H1 (cell line): ENCODE measurements at places on chromosomes 1 and 21. TPM values are rescaled to one million over a fixed set of nuclear protein-coding genes. Genes with fewer than 3 reads are reported as not detected.

The CAPN9 gene
- 0.46 and 0.76 TPM in 2 replicates for polyA plus RNA-seq

The IL20 gene
- polyA plus RNA-seq = not detected in 2 replicates

The KRTAP19-6 gene
- polyA plus RNA-seq = not detected in 2 replicates

The TNFSF4 gene
- polyA plus RNA-seq = 0.31 and 0.54 TPM in 2 replicates

The DNAJC11 gene
- 43.9 and 64.3 TPM in 2 replicates for polyA plus RNA-seq

The AJAP1 gene
- polyA plus RNA-seq = 1.9 and 2.2 TPM in 2 replicates

The SPRR2E gene
- polyA plus RNA-seq = not detected in 2 replicates

DNA sequence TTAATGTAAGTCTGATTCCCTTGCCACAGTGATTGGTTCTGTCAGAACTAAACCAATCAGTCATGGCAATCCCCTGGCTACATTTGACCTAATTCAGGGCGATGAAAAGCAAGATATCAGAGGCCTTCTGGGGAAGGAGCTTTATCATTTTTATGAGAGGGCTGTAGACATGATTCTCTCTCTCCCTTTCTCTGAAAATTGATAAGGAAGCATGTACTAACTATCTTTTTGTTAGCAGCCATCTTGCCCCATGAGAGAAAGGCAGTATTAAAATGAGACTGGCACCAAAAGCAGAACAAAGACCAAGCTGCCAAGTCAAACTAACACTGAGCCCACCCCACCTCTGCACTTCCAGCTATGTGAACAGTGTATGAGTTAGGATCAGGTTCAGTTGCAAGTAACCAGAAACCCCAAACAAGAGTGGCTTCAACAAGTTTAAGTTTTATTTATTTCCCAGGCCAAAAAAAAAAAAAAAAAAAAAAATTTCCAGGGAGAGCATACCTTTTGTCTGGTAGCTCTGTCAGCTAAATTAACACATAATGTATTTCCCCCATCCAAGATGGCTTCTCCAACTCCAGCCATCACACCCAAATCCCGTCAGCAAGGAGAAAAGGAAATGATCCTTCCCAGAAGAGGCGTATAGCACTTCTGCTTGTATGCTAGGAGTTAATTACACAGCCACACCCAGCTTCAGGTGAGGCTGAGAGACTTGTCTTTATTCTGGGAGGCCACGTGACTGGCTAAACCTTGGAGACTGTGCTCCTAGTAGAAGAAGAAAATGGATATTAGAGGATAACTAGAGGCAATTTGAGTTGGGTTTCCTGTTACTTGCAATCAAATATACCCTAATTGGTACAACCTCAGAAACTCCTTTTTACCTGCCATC, 105.8 kb upstream of the RALGPS2 start:
- no peak overlapping the region for H3K4me3 ChIP-seq
- H3K4me1 ChIP-seq = no peaks in the 10 kb centered on the region
- DNase-seq = no peak
- H3K27ac ChIP-seq = no peak overlapping the region
- H3K27me3 ChIP-seq = no peaks in the 10 kb centered on the region
- H3K36me3 ChIP-seq = no peaks in the 10 kb centered on the region

DNA sequence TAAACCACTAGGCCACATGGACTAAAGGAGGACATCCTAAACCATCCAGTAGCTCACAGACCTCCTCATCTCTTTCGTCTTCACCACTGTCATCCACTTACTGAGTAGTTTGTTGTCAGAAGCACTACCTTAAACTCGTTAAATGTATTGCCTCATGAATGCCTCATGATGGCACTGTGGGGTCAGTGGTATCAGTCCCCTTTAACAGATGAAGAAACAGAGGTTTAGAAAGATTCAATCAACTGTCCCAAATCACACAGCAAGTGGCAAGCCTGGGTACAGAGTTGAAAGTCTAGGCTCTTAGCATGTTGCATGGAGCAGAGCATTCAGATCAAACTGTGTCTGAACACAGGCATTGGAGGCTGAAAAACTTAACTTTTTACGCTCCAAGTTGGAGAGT, 183.6 kb upstream of the KIAA0040 start:
- H3K27me3 ChIP-seq = no peaks in the 10 kb centered on the region; the same call in 1 of the 2 replicates
- no peak overlapping the region for H3K4me3 ChIP-seq
- H3K27ac ChIP-seq = no peak overlapping the region
- DNase-seq = no peak
- H3K4me1 ChIP-seq = no peaks in the 10 kb centered on the region

GRCh38 chr1:193322211-193322610, 135.8 kb upstream of the B3GALT2 start:
- H3K4me3 ChIP-seq = no peak overlapping the region
- no peak overlapping the region for H3K27ac ChIP-seq
- no peaks in the 10 kb centered on the region for H3K27me3 ChIP-seq
- H3K4me1 ChIP-seq = no peaks in the 10 kb centered on the region
- H3K36me3 ChIP-seq = no peaks in the 10 kb centered on the region

DNA sequence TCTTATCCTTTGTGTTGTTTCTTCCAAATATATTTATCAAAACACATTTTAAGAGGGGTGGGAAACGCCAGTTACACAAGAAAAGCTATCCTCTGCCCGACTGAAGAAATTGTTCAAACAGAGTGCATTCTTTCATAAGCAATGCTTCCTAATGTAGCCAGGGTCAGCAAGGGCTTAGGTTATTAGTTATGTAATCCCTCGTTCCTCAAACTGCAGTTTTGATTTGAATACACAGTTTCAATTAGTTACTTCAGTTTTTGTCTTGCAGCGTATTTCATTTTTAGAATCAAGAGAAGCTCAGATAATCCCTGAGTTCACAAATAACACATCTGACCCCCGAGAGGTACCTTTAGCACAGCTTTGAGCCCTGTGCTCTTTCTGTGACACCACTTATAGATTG, 141.7 kb upstream of the NRIP1 start:
- no peak overlapping the region for H3K27ac ChIP-seq
- no peak overlapping the region for H3K4me3 ChIP-seq
- H3K36me3 ChIP-seq = no peaks in the 10 kb centered on the region; the same call in 1 of the 2 replicates

- no peaks in the 10 kb centered on the region for H3K27me3 ChIP-seq
- peaks cover 3% of the 10 kb centered on the region for H3K4me1 ChIP-seq
- DNase-seq = no peak
- H3K36me3 ChIP-seq = 0 out of 2 replicates have a peak, but pooled peaks cover 2% of the 10 kb centered on the region
- H3K27ac ChIP-seq = peak overlapping the region; percentile 95
Observed at GRCh38 chr1:22053017-22053860, 730 bp downstream of the CDC42 start.

GRCh38 chr1:170168265-170168664, 22.5 kb downstream of the NTMT2 start:
- no peaks in the 10 kb centered on the region for H3K36me3 ChIP-seq
- no peaks in the 10 kb centered on the region for H3K27me3 ChIP-seq
- H3K27ac ChIP-seq = no peak overlapping the region
- no peak for DNase-seq

- H3K4me1 ChIP-seq = no peaks in the 10 kb centered on the region
- H3K27ac ChIP-seq = no peak overlapping the region
- H3K36me3 ChIP-seq = peaks cover 30% of the 10 kb centered on the region
- no peaks in the 10 kb centered on the region for H3K27me3 ChIP-seq
- H3K4me3 ChIP-seq = no peak overlapping the region
Observed at GRCh38 chr1:28494737-28495136, 11.1 kb upstream of the RCC1 start.

DNA sequence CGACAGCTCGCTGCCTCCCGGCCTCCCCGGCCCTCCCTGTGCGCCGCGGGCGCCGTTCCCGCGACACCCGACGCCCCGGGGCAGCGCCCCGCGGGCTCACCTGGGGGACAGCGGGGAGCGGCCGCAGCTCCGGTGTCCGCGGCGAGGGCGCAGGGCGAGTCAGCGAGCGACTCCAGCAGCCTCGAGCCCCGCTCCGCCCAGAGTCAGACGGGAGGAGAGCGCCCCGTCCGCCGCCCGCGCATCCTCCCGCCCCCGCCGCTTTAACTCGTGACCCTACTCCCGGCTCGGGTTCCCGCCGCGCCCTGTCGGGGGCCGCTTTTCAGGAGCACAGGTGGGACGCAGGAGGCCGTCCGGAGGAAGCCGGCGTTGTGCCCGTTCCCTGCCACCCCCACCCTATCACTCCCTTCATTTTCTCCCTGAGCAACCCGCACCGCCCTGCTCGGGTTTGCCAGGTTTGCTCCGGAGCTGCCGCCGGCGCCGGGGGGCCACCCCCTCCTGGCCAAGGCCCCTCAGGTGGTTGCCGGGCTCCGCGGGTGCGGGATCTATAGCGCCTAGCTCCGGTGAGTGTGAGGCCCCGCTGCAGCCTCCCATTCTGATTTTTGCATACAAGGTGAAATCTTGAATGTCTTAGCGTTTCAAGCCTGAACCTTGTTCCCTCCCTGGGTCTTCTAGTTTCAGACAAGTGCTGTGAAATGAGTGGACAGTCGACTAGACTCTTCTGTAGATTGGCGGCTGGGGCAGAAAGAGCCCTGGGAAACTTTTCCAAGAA, at the start of gene MCOLN3:
Gene MCOLN3, minus strand, starts transcription at position 205 of the 769 bp plus-strand sequence. CDS start 3,140 bp downstream, outside the sequence.
- no peak within 1 kb of the TSS for H3K27ac ChIP-seq
- no peak for DNase-seq
- H3K36me3 ChIP-seq = no peaks in the 10 kb centered on the region
- H3K4me1 ChIP-seq = peaks cover 14% of the 10 kb centered on the region
- peaks cover 19% of the 10 kb centered on the region for H3K27me3 ChIP-seq

DNA sequence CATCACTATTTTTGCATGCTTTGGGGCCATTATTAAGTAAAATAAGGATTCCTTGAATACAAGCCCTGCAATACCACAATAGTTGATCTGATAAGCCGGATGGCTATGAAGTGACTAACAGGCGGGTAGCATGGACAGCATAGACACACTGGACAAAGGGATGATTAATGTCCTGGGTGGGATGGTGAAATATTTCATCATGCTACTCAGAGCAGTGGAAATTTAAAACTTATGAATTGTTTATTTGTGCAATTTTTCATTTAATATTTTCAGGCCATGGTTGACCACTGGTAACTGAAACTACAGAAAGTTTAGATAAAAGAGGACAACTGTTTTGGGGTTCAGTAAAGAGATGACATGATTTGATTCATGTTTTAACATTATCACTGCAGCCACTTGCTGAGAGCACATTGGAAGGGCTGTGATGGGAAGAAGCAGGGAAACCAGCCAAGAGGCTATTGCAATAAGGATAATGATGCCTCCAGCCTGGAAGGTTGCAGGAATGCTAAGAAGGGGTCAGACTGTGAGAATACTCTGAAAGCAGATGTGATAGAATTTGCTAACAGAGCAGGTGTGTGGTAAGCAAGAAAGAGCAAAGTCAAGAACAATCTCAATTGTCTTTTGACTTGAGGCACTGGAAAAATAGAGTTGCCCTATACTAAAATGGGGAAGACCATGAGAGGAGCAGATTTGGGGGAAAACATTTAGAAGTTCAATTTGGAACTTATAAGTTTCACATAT, 62.5 kb upstream of the TNFSF4 start:
- no peak for DNase-seq
- no peak overlapping the region for H3K4me3 ChIP-seq
- no peaks in the 10 kb centered on the region for H3K27me3 ChIP-seq
- H3K36me3 ChIP-seq = no peaks in the 10 kb centered on the region

- H3K27ac ChIP-seq = no peak overlapping the region
- no peaks in the 10 kb centered on the region for H3K4me1 ChIP-seq
- H3K36me3 ChIP-seq = no peaks in the 10 kb centered on the region
- DNase-seq = no peak
- H3K27me3 ChIP-seq = no peaks in the 10 kb centered on the region
Observed at GRCh38 chr1:244998717-244999346, 134.5 kb upstream of the HNRNPU start.

GRCh38 chr1:220203816-220204215, 68.4 kb downstream of the RAB3GAP2 start:
- no peak overlapping the region for H3K4me3 ChIP-seq
- no peaks in the 10 kb centered on the region for H3K4me1 ChIP-seq
- DNase-seq = no peak
- H3K36me3 ChIP-seq = peaks cover 20% of the 10 kb centered on the region
- no peak overlapping the region for H3K27ac ChIP-seq
- H3K27me3 ChIP-seq = no peaks in the 10 kb centered on the region

DNA sequence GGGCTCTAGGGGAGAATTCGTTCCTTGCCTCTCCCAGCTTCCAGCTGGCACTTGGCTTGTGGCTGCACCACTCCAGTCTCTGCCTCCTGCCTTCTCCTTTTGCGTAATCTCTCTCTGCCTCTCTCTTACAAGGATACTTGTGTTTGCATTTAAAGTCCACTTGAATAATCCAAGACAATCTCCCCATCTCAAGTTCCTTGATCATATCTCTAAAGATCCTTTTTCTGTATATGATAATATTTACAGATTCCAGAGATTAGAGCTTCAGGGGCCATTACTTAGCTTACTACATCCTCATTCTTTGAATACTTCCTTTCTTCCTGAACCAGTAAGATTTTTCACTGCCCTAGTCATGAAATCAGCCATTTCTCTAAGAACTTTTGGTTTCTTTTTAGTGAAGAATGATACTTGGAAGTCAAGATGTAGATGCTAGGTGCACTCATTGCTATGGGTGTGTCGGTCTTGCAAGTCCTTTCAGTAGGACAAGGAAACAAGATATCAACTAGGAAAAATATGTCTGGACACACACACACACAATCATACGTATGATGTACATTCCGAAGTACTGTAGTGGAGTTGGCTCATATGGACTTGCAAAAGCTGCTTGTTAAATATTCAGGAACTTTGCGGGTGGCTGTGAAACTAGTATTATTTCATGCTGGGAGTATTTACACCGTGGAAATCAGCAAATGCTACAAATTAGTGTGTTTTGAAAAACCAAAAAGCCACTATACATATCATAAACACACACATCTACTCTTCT, 20.8 kb upstream of the RLF start:
- H3K27me3 ChIP-seq = no peaks in the 10 kb centered on the region; the same call in 1 of the 2 replicates
- H3K36me3 ChIP-seq = no peaks in the 10 kb centered on the region
- H3K4me1 ChIP-seq = no peaks in the 10 kb centered on the region

- DNase-seq = no peak
- H3K36me3 ChIP-seq = no peaks in the 10 kb centered on the region
- no peaks in the 10 kb centered on the region for H3K4me1 ChIP-seq
- H3K27me3 ChIP-seq = no peaks in the 10 kb centered on the region
- no peak overlapping the region for H3K27ac ChIP-seq
Observed at GRCh38 chr1:60156371-60156770, 82.8 kb upstream of the C1orf87 start.

DNA sequence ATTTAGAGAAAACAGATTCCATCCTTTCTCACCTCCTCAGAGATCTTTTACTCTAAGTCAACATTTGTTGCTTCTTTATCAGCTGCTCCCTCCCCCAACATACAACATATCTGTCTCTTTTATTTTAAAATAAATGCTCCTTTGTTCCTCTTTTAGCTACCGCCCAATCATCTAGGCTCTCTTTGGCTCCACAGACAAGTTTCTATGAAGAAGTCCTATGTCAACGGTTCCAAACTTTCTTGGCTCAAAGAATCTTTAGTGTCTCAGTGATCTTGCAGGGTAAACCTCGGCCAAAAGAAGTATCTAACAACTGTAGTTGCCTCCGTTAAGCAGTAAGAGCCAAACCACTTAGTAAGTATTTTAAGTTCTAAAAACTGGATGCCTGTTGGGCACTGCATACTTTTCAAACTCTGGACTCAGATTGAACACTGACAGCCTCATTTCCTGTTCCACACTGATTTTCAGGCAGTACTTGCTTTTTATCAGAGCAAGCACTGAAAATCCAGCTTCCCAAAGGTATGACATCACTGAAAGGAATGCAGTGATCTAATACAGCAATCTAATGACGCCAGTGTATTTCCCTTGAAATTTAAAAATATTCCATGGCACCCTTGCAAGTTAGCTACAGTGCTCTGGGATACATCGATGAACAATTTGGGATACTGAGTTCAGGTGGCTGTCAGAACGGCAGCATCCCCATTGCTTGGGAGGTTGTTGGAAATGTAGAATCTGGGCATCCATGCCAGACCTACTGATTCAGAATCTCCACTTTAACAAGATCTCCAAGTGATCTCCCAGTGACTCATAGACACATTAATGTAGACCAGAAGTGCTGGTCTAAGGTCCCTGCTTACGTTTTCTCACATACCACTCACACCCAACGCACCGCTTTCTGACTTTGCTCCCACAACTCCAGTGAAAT, 26.8 kb downstream of the EGLN1 start:
- no peak for DNase-seq
- no peaks in the 10 kb centered on the region for H3K27me3 ChIP-seq
- no peak overlapping the region for H3K4me3 ChIP-seq
- H3K36me3 ChIP-seq = no peaks in the 10 kb centered on the region
- H3K4me1 ChIP-seq = no peaks in the 10 kb centered on the region
